ENCODE measurements at places on chromosomes 4 and X.

DNA sequence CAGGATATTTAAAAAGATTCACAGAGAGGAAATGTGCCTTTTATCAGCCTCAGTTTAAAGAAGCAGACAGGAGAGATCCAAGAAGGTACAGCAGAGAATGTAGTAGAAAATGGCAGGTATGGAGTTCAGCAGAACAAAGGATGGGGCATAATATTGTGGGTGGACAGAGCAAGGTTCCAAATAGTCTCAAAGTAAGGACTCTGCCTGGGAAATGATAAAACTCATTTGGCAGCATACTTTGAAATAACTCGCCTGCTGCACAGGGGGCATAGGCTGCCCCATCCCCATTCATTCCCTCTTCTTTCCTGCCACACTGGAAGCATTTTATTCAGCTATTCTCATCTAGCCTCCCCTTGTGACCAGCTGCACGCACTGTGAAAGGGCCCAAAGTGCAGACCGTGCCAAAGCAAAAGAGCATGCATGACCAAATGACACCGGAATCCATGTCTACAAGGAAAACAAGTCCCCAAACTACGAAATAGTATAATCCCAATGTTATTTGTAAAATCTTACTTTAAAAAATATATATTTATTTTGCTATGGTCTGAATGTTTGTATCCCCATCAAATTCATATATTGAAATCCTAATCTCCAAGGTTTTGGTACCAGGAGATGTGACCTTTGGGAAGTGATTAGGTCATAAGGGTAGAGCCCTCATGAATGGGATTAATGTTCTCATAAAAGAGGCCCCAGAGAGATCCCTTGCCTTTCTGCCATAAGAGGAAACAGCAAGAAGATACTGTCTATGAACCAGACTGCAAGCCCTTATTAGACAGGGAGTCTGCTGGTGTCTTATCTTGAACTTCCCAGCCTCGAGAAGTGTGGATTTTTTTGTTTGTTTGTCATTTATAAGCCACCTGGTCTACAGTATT lies 77.4 kb upstream of the PRSS48 start:
- no peak for DNase-seq

DNA sequence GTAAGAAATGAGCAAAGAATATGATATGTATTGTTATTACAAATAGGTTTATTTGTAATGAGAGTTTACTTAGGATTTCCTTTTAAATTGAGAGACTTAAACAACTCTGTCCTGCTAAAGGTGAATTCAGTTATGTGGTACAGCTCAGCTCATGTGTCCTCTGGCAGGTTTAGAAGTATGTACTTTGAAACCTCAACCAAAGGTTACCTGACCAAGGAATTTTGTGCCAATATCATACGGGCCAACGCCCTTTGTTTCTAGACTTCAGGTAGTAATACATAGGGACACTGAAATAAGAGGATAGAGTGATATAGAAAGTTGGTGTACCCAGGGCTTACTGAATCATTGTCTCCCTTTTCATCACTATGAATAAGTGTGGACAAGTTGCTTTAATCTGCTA lies 25.7 kb downstream of the SLAIN2 start:
- DNase-seq = no peak

GRCh38 chr4:74175379-74175778 lies 17.5 kb downstream of the MTHFD2L start:
- DNase-seq = no peak

- DNase-seq = no peak
Measured at GRCh38 chr4:94536049-94536448, 84.3 kb downstream of the PDLIM5 start.

- DNase-seq = no peak
Measured at GRCh38 chr4:165921546-165921945, 48.5 kb downstream of the TLL1 start.

DNA sequence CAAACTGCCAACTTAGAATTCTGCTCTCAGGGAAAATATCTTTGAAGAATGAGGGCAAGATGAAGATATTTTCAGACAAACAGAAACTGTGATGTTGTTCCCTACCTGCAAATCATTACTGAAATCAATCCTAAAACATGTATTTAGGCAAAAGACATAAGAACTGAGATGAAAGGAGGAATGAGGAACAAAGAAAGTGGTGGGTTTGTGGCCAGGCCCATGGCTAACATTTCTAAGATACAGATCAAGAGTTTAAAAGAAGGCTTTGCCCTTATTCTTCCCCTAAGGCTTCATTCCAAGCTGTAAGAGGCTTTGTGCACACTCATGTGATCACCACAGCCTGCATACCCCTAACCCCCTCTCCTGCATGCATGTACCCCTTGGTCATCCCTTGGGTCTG lies 46.5 kb downstream of the ADGRG2 start:
- no peak for DNase-seq

GRCh38 chrX:40446921-40447320 lies 133.8 kb upstream of the ATP6AP2 start:
- no peak for DNase-seq

GRCh38 chr4:168637872-168638756 lies 141.3 kb downstream of the PALLD start:
- DNase-seq = no peak

DNA sequence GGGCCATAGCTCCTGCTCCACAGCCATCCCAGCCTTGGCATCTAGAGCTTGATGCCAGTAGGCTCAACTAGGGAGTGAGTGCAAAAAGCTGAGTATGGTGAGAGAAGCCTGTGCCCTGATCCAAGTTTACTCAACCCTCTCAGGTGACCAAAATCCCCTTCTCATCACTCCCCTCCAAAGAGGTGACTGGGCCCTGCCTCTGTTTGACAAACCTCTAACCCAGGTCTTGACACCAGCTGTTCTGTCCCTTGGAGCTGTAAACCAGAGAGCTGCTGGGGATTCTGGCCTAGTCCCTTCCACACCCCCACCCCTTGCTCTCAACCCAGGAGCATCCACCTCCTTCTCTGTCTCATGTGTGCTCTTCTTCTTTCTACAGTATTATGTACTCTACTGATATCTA lies 73.5 kb downstream of the MSN start:
- no peak for DNase-seq

GRCh38 chr4:10482913-10483312 lies 25.7 kb upstream of the ZNF518B start:
- DNase-seq = no peak

- DNase-seq = no peak
Measured at GRCh38 chrX:12979616-12980015, 4.7 kb downstream of the TMSB4X start.

GRCh38 chr4:6758728-6759127 lies 23.8 kb upstream of the KIAA0232 start:
- no peak for DNase-seq

DNA sequence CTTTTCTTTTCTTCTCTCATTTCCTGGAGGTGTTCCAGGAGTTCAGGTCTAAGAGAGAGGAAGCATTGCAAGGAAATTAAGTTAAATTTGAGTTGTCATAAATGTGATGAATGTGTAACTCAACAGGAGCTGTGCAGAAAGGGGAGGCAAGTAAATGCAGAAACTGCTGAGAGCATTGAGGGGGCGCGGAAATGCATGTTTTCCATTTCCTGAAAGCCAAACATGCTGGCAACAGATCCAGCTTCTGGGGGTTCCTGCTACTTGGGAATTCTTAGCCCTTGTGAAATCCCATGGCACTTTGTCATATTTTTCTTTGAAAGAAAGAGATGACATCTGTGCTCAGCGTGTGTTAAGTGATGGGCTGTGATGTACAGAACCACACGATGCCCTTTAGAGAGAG lies 33.8 kb upstream of the NAP1L5 start:
- DNase-seq = no peak

GRCh38 chr4:14196131-14196530 lies 568.6 kb upstream of the BOD1L1 start:
- no peak for DNase-seq

GRCh38 chr4:3477750-3478430 lies 14.8 kb downstream of the DOK7 start:
- no peak for DNase-seq

GRCh38 chrX:32530802-32531403 lies 680.4 kb downstream of the DMD start:
- DNase-seq = no peak

DNA sequence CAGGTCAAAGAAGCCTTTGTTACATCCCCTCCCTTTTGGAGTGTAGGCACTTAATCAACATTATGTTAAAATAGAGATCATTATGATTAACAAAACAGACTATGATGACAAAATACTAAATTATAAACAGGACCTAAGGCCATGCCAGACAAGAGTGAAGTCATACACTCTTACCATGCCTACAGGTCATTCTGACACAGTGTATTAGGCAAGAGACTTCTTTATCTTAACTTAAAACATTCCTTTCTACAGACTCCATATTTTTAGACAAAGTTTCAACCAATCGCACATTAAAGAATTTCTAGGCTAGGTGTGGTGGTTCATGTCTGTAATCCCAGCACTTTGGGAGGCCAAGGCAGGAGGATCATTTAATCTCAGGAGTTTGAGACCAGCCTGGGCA lies 128.6 kb upstream of the SLC34A2 start:
- DNase-seq = no peak

DNA sequence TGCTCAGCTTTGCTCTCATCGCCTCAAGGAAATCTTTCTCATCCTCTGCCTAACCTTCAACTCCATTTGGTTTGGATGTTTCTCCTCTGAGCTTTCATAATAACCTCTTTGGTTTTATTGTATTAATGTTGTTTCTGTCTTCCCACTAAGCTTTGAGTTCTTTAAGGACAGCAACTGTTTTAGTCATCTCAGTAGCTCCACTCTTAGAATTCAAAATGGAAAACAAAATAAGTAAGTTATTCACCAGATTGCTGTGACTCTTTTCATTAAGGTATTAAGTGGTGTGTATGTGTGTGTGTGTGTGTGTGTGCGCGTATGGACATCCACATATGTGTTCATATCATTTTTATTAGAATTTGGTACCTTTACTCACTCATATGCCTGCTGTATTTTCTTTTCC lies 279.2 kb upstream of the BOD1L1 start:
- no peak for DNase-seq

DNA sequence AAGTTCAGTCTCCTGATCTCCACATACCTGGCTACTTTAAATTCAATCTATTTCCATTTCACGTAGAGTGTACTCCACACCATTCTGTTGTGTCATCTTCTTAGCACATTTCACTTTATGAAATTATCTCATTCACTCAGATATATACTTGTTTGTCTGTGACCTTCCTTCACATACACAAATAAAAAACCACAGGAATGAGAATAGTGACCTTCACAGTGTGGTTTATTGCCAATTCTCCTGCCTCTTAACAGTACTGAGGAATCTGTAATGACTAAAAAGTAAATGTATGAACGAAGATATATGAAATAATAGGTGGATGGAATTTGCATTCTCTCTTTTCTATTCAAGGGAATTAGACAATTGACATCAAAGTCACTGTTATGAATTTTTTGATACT lies 183.9 kb upstream of the PCDH7 start:
- DNase-seq = no peak

- peak; percentile 72 for DNase-seq
Measured at GRCh38 chrX:71283403-71284143, at the start of gene NONO. Gene NONO (plus strand): TSS chrX:71283635. CDS start chrX:71290638, 7,003 bp downstream.

DNA sequence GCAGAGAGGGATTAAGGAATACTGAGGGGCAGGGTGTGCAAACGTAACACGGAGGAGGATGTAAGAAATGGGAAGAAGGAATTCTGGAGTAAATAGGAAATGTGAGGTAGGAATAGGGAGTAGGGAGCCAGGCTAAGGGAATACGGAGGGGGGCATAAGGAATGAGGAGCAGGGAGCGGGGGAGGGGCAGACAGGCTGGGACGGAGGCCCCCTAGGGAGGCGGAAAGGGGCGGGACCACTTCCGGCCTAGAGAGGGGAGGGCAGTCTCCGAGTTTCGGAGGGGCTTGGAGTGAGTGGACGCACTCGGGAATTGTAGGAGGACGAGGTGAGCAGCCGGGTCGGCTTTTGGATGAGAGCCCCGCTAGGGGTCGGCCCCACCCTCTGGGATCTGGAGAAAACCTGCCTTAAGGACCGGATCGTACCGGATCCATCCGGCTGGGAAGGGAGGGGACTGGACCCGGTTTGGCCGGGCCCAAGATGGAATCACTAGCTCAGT lies 612 bp downstream of the MAGED2 start:
- DNase-seq = no peak

DNA sequence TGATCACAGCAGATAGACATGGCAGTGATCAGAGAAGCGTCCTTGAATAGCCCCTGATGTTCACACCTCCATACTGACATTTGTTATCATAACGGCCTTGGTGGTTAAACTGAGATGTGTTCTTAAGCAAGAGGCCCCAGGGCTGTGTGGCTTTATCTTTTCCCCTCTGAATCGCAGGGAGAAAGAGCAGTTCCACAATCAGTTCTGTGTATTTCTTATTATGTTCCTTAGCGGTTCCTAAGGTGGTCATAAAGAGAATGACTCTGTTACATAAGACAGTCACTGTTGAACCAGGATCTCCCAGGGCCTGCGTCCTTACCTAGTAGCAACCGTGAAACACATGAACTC lies 52.8 kb upstream of the CBR4 start:
- DNase-seq = no peak

DNA sequence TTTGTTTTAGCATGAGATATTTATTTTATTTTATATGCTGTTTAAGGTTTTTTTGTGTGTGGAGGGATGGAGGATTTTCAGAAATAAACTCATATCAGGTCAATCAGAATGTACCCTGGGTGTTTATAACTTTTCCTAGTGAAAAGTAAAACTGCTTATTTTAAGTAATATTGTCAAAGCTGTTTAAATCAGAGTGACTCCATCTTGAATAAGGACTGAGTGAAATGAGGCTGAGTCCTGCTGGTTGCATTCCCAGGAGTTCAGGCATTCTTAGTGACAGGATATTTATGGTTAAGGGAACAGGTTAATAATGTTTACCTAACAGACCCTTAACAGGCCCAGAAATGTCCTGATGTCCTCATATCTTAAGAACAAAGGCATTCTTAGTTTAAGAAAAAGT lies 1160.9 kb upstream of the PCDH7 start:
- DNase-seq = no peak

DNA sequence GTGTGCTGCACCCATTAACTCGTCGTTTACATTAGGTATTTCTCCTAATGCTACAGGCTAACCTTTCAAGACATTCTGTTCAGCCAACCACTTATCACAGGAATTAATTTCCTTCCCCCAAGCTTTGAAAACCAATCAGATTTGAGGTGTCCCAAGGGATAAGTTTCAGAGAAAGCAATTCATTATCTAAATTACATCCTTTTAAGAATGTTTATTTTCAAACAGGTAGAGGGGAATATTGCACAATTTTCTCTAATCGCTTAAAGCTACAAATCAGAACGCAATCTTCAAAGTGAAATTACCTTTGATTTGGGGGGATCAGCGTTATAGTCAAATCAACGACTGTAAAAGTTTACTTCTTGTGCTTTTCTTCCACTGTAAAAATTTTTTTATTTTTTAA lies 1.6 kb downstream of the CLOCK start:
- DNase-seq = no peak

- no peak for DNase-seq
Measured at GRCh38 chrX:127879585-127879984, 172.6 kb downstream of the ACTRT1 start.

- no peak for DNase-seq
Measured at GRCh38 chr4:72701987-72702819, 133.2 kb upstream of the ADAMTS3 start.

- DNase-seq = no peak
Measured at GRCh38 chr4:123924536-123924935, 527.9 kb downstream of the SPRY1 start.

GRCh38 chr4:27278615-27279375 lies 418.2 kb downstream of the STIM2 start:
- no peak for DNase-seq
